Fibroblast of lung (primary cell): ENCODE measurements at places on chromosomes 7 and 10. TPM values are rescaled to one million over a fixed set of nuclear protein-coding genes. Genes with fewer than 3 reads are reported as not detected.

ATP6V0A4 gene
- total RNA-seq: not detected in 2 replicates

SHTN1 gene
- total RNA-seq: 0.26 and 0.33 TPM in 2 replicates

NPFFR1 gene
- total RNA-seq: under 0.01 TPM in 1 of 2 replicates, not detected in the other

STK31 gene
- total RNA-seq: under 0.01 and 0.17 TPM in 2 replicates

BTRC gene
- total RNA-seq: 9.2 and 9.5 TPM in 2 replicates

GIMAP8 gene
- under 0.01 TPM in 2 replicates for total RNA-seq

LBX1 gene
- total RNA-seq: under 0.01 TPM in 2 replicates

PTPRZ1 gene
- total RNA-seq: not detected in 2 replicates

MBL2 gene
- not detected in 2 replicates for total RNA-seq

WNT2 gene
- total RNA-seq: 1.7 and 3.9 TPM in 2 replicates

TAS2R41 gene
- total RNA-seq: not detected in 2 replicates

USP54 gene
- 6.4 and 9.9 TPM in 2 replicates for total RNA-seq

GRCh38 chr7:159040146-159040545, 104.5 kb downstream of the VIPR2 start:
- no peak for DNase-seq

DNA sequence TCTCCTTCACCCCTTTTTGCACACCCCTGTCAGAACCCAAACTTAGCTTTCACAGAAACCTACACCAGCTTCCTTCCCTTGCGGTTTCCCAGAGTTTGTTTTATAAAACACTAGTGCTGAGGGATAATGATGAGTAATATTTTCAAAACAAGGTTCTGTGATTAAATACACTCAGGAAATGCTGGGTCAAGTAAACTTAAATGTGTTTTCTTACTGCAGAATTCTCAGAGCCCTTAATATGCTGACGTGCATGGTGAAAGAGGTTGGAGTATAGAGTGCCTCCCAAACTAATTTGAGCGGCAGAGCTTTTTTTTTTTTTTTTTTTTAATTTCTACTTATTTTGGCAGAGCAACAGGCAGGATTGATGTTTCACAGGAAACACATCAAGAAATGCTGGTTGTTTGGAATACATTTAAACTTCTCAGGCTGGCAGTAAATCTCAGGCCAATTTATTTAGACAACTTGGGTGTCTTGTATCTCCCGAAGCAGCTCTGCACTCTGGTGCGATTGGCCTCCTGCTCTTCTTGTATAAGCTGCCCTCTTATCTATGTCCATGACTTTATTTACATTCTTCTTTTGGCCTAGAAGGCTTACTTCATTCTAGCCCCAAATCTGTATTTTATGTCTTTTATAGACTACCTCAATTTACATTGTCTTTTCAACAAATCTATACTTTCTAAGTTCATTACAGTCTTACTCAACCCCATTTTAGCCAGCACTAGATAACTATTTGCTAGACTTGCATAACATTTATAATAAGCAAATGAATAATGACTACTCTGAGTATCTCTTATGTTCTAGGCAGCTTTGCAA, 165.4 kb downstream of the BMPER start:
- peak; percentile 67 for DNase-seq

DNA sequence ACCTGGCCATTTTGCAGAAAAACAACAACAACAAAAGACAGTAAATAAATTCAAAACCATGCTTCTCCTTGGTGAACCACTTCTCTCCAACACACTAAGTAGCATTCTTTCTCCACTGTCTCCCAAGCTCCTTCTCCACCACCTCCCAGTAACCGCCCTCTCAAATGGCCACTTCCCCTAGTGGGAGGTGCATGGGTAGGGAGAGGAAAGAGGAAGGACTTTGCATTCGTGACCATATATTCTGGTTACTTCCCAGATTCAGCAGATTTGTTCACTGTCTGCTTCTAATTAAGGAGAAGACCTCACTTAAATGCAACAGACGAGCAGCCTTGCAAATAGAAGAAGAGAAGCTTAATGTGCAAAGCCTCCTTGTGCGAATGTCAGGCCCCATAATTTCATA, 166.8 kb downstream of the SORCS1 start:
- no peak for DNase-seq

GRCh38 chr10:72162978-72163377, 52.8 kb upstream of the ANAPC16 start:
- peak; percentile 92 for DNase-seq

GRCh38 chr7:130423501-130424037, 17.2 kb downstream of the CEP41 start:
- DNase-seq: no peak

DNA sequence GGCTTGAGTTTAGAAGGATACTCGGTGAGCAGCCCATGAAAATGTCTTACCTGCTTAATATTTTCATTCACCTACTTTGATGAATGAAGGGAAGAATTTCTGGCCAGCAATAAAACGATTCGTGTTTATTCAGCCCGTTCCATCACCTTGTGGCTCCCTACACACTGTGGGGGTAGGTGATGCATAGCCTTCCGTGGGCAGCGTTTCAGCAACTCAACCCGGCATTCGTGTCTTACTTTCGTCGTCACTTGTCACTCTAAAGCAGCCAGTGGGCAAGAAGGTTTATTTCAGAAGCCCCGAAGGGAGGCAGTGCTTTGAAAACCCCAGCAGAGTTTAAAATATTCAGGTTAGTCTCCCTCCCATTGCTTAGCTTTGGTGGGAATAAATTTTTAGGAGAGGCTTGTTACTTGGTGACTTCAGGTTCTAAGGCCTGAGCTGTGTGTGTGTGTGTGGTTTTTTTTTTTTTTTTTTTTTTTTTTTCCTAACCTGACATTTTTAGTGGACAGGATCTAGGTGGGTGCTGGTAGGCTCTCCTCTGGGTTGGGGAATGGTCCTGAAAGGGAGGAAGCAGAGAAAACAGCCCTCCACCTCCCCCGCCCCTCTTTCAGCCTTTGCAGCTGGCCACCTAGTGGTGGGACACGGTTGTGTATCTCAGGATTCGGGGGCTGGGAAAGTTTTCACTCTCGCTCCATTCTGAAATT, 1.8 kb downstream of the GRK5 start:
- DNase-seq: peak; percentile 86

GRCh38 chr7:17782216-17782549, 158.1 kb downstream of the SNX13 start:
- no peak for DNase-seq

DNA sequence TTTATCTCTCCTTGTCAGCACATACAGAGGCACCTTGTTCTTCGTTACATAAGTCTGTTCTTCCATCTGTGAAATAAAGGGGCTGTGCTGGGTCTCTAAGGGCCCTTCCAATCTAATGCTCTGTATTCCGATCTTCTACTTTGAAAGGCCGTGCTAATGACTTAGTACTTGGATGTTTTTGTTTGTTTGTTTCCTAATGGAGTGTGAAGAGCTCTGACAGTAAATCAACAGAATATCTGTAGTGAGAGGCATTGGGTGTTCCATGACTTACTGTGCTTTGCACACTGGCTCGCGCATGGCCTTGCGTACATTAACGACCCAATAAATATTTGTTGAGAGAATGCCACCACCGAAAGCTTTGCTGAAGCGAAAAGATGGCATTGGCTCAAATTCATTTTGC, 162.1 kb downstream of the CHN2 start:
- DNase-seq: no peak

- DNase-seq: no peak
Measured at GRCh38 chr10:93190372-93190771, 116.7 kb downstream of the CYP26A1 start.

- DNase-seq: peak; percentile 77
Measured at GRCh38 chr10:131874991-131875451, 25.8 kb upstream of the PPP2R2D start.

DNA sequence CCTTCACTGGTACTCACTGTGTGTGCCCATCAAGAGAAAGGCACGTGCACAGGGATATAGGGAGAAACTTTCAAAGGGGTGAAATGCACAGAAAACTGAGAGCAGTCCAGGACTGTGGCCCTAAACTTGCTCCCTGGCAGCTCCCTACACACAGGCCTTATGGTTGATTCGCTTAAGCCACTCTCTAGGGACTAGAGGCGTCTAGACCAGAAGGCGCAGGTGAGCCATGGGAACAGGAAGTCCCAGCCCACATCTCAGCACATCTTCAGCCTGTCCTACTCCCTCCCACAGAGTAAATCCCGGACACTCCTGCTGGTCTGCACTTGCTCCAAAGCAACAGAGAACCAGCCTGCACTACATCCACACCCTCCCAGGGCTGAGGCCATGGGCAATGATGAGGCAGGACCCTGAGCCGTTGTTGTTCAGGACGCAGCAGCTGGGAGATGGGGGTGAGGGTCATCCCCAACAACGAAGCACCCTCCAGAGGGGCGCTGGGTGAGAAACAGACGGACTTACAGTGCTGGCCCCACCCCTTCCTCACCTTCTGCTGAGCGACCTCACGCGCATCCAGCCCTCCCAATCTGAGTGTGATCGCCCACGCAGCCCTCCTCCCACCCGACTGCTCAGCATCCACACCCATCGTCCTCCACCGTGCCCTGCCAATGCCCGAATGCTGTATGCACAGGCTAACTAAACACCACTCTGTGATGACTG, 109.3 kb downstream of the TNS3 start:
- no peak for DNase-seq

GRCh38 chr7:47389923-47390630, 191.8 kb downstream of the TNS3 start:
- no peak for DNase-seq

- DNase-seq: peak; percentile 28
Measured at GRCh38 chr10:71486484-71487114, 89.9 kb downstream of the CDH23 start.

- DNase-seq: no peak
Measured at GRCh38 chr10:48786606-48787282, 102.1 kb downstream of the WDFY4 start.

GRCh38 chr7:29878081-29878688, 71.9 kb downstream of the WIPF3 start:
- DNase-seq: peak; percentile 23

DNA sequence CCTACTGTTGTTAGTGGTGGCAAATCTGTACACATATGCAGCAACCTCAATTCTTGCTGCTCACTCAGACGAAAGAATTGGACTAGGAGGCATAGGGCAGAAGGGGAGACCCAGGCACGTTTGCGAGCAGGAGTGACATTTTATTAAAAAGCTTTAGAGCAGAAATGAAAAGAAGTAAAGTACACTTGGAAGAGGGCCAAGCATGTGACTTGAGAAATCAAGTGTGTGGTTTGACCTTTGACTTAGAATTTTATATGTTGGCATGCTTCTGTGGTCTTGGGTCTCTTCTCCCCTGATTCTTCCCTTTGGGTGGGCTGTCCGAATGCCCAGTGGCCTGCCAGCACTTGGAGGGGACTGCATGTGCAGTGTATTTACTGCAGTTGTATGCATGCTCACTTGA, 205.5 kb upstream of the SEMA3D start:
- DNase-seq: no peak
